ENCODE measurements at places on chromosomes 7 and 10.

GRCh38 chr7:152395112-152395511 lies 40.7 kb downstream of the KMT2C start:
- peak; percentile 60 for DNase-seq

DNA sequence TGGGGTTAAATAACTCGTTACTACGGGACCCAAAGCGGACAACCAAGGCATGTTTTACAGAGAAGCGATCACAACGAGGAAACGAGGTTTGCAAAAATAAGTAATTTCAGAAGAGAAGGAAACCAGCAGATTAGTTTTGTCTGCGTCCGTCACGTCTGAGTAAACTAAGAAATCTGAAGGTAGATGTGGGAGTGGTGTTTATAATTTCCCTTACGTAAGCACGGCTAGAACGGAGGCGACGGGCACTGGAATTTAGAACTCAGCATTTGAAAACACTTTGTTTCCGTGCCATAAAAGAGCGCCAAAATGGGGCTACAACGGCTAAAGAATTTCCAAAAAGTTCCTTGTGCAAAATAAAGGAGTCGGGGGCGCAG lies 718 bp upstream of the UMAD1 start:
- DNase-seq = no peak

DNA sequence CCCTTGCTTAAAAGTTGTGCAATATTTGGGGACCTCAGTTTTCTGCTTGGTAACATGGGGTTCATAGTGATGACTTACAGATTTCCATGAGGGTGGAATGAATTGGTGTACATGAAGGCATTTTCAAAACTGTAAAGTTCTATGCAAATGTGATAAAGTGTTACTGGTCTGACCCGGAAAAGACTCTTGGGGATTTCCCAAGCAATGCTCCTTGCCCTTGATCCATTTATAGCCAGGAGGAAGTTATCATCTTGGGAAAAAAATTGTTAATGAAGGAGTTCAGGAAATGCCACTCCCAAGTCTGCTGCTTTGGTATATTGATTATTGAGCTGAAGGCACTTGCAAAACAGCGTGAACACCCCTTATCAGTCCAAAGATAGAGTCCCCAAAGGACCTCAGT lies 96.3 kb upstream of the ZPBP start:
- DNase-seq = no peak

GRCh38 chr7:45657890-45658715 lies 83.9 kb downstream of the ADCY1 start:
- no peak for DNase-seq

DNA sequence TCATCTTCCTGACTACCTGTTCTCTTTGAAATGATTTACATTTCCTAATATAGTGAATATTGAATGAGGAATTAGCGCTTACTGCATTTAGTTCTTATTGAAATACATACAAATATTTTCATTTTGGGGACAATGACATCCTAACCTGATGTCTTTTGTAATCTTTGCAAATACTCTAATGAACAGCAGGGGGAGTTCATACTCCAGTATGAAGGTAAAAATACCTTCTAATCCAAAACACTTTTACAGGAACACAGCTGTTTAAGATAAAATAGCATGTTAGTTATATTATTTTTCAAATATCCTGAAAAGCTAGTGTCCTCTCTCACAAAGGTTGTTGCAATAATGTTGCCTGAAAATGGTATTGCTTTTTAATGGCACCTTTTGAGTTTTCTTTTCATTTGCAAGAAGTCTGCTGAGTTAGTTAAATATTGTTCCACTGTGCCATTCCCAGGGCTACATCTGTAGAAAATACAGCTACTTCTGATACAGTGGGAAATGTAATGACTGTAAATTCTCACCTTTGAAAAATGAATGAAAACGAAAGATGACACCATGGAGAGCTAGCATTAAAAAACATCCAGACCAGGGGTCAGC lies 400.0 kb downstream of the PHF14 start:
- peak; percentile 28 for DNase-seq

DNA sequence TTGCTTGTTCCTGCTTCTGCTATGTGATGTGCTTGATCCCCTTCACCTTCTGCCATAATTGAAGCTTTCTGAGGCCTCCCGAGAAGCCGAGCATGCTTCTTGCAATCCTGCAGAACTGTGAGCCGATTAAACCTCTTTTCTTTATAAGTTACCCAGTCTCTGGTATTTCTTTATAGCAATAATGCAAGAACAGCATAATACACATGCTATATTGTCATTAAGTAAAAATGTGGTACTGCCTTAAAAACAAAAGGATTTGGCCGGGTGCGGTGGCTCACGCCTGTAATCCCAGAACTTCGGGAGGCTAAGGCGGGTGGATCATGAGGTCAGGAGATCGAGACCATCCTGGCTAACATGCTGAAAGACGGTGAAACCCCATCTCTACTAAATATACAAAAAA lies 59.6 kb upstream of the ANAPC16 start:
- no peak for DNase-seq
